BJ (cell line): ENCODE measurements at places on chromosomes 5 and 9. TPM values are rescaled to one million over a fixed set of nuclear protein-coding genes. Genes with fewer than 3 reads are reported as not detected.

The SPATA6L gene
- 0.39 and 0.43 TPM in 2 replicates for polyA plus RNA-seq

GRCh38 chr9:281741-282645 lies 67.3 kb downstream of the DOCK8 start:
- no peak for DNase-seq

GRCh38 chr5:146081556-146081955 lies 23.8 kb downstream of the PLAC8L1 start:
- DNase-seq: no peak

- no peak for DNase-seq
Measured at GRCh38 chr5:68565427-68565826, 349.9 kb downstream of the PIK3R1 start.

GRCh38 chr5:164000819-164001218 lies 495.4 kb downstream of the MAT2B start:
- DNase-seq: no peak

The GARIN3 gene
- polyA plus RNA-seq: not detected in 2 replicates

- DNase-seq: no peak
Measured at GRCh38 chr5:172906436-172906835, 52.8 kb upstream of the RPL26L1 start.

The CRB2 gene
- polyA plus RNA-seq: not detected in 2 replicates

GRCh38 chr9:114096041-114096511 lies 3.0 kb downstream of the KIF12 start:
- DNase-seq: no peak

The SLC6A3 gene
- not detected in 2 replicates for polyA plus RNA-seq

DNA sequence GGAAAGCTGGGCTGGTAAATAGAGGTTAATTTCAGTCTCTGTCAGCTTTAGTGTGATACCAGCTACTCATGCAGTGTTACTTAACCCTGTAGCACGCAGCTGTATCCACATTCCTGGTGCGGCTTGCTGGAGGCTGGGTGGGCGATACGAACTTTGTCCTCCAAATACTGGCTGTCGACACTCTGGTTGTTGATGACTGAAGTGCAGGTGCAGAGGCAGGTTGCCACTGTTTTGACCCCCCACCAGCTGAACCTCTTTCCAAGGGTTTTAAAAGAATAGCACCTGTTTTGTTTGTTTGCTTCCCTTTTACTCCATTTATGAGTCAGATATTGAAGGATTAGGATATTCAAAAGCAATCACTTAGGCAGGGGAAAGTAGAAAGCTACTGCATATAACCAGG lies 4.4 kb upstream of the RABGAP1 start:
- no peak for DNase-seq

- DNase-seq: no peak
Measured at GRCh38 chr5:54608423-54609085, 91.0 kb downstream of the SNX18 start.

DNA sequence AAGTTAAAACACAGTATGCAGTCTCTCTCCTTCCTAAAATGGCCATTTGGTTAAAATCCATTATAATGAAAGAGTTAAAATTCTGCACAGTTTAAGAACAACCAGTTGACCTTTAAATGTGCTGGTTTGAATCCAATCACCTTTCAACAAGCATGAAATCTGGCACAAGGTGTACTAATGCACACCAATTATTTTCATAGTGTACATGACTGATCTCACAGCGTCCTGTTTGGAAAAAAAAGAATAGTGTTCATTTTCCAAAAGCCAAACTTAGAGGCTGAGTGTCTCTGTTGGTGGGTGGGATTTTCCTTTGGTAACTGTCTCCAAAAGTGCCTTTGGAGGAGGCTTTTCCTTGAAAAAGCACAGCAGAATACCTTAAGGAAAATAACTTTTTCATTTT lies 180.6 kb downstream of the DEPDC1B start:
- no peak for DNase-seq

DNA sequence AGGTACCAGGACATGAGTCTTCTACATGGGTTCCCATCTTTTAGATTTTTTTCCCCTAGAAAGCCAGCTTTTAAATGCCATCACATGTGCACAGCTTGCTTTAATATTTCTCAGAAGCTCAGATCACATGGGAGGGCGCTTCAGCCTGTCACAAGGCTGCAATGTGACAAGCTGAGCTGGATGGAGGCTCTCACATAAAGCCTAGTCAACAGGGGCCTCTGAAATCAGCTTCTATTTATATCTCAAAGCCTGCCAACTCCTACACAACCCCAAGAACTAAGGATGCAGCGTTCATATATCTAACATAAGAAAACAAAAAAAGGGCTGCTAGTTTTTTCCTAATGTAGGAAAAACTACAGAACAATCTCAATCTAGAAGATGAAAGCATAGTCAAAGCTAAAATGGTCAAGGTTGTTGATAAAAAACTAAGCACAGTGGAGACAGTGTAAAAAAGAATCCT lies 2.3 kb downstream of the ZFAND5 start:
- no peak for DNase-seq

DNA sequence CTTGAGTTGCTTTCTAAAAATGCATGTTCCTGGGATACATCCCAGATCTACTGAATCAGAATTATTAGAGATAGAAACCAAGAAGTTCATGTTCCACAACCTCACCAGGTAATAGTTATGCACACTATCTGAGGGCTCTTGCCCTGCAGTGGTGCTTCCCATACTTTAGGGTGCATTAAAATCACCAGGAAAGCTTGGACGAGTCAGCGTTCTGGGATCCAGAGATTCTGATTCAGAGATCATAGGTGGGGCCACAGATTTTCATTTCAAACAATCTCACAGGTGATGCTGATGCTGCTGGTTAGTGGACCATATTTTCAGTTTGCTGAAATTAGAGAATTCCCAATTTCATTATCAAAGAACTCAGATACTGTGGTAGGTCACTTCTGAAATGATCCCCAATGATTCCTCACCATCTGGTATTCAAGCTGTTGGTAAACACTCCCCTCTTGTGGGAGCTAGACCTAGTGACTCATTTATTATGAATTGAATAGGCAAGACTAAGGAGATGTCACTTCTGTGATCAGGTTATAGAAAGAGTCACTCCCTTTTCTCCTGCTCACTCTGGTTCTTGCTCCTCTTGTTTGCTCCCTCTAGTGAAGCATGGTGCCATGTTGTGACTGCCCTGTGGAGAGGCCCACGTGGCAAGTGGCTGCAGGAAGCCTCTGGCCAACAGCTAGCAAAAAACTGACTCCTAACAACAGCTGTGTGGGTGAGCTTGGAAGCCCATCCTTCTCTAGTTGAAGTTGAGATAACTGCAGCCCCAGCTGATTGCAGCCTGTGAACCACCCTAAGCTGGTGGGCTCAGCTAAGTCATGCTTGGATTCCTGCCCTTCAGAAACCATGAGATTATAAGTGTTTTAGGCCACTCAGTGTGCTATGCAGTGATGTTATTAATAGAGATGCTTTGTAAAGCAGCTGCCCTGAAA lies 59.8 kb downstream of the SH3TC2 start:
- DNase-seq: no peak

DNA sequence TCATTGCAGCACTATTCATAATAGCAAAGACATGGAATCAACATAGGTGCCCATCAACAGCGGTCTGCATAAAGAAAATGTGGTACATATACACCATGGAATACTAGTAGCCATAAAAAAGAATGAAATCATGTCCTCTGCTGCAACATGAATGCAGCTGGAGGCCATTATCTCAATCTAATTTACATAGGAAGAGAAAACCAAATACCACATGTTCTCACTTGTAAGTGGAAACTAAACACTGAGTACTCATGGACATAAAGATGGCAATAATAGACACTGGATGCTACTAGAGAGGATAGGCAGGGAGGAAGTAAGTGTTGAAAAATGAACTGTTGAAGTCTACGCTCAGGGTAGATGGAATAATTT lies 203.9 kb upstream of the CDH9 start:
- DNase-seq: no peak

DNA sequence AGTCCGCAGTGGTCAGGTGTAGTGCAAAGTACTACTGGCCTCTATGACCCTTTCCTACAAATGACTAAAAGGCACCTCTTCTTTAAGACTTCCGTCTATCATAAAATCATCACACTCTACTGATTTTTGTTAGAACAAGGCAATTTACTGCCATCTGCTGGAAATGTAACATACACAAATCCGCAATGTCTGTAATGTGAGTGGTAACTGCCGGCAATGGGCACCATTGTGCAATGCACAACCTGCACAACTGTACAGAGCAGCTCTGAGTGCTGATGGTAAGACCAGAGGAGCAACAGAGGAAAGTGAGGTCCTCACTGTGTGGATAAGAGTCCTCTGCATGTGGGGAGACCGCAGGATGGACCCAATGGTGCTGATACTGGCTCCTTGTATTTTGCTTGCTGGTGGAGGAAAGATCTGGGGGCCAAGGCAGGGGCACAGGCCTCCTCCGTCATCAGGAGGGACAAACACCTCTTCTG lies 103.7 kb downstream of the ATPSCKMT start:
- no peak for DNase-seq

DNA sequence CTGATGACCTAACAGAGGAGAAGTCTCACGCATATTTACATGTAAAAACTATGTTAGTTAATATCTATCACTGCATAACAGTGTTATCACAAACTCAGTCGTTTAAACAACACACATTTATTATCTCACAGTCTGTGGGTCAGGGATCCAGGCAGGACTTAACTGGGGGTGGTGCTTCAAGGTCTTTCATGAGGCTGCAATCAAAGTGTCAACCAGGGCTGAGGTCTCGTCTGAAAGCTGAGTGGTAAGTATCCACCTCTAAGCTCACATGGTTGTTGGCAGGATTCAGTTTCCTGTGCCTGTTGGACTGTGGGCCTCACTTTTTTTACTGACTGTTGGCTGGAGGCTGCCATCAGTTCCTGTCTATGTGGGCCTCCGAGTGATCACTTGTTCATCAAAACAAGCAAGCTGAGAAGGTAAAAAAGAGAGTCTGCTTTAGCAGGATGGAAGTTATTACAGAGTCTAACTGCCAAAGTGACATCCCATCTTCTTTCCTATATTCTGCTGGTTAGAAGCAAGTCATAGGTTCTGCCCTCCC lies 188.6 kb downstream of the CARTPT start:
- DNase-seq: no peak

DNA sequence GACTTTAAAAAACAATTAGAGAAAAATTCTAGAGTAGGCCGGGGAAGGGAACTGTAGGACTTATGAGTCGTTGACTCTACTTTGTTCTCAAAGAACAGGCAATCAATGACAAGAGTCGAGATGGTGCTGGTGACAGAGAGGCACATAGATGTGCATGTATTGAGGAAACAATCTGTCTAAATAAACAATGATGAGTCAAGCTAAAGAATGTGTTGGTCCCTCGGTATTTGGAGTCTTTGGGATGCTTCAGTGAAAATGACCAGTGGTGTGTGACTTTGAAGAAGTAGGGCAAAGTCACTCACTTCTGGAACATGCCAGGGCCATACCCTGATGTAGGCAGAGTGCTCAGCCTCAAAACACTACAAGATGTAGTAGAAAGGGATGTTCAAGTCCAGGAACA lies 288.1 kb upstream of the PANK3 start:
- no peak for DNase-seq

DNA sequence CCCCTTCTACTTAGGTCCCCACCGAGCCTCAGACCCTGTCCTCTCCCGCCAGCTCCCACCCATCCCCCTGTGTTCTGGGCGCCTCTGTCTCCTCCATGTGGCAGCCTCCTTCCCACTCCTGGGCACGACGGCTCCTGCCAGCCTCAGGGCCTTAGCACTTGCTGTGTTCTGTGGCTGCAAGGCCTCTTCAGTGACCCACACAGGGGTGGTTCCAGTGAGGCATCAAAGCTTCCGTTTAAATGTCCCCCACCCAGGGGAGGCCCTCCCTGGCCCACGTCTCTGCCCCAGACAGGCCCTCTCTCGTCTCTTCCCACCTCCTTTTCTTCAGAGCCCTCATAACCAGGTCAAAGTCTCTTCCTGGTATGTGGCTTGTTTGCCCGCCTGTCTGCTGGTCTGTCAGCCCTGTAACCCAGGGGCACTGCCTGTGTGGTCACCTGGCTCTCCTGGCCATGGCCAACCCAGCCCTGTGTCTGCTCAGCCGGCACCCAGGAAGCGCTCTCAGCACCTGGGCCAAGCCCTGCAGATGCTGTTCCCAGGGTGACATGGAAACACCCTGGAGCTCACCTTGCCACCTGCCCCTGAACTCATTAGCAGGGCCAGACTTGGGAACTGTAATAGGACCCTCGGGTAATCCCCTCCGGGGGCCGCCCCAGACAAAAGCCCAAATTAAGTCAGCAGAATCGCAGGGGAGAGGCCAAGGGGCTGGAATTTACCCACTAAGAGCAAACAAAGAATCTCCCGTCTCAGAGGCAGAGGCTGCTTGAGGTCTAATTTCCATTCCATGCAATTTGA lies 33.7 kb downstream of the LHX3 start:
- DNase-seq: no peak

DNA sequence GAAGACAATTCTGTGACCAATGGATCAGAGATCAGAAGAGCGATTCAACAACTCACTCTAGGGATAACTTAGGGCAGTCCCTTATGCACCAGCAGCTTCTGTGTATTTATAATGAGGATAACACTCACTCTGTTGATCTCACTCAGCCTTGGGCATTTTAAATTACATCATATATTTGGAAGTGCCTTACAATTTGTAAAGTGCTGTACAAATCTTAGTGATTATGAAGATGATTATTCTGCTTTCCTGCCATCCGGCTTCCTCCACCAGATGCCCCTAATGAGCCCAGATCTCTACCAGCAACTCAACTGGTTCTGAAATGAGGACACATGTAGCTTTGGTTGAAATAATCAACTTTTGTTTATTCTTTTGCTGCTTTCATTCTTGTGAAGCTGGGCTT lies 105.3 kb downstream of the PCSK1 start:
- no peak for DNase-seq

DNA sequence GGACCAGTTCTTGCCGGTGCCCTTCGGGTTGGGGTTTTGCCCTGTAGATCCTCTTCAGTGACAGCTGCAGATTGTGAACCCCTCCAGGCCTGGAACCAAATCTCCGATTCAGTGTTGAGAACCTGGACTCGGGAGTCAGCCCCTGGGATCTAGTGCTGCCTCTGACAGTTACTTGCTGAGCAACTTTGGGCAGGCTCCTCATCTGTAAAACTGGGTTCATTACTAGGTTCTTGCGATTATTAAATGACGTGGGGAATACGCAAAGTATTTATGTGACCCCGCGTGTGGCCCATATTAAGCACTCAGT lies 600 bp downstream of the ERCC6L2 start:
- no peak for DNase-seq

- no peak for DNase-seq
Measured at GRCh38 chr5:114981111-114981510, 188.6 kb downstream of the TRIM36 start.

- peak; percentile 84 for DNase-seq
Measured at GRCh38 chr5:174371600-174372094, 326.1 kb downstream of the NSG2 start.

The SLC6A18 gene
- not detected in 2 replicates for polyA plus RNA-seq

- no peak for DNase-seq
Measured at GRCh38 chr9:20884985-20885593, 146.4 kb downstream of the HACD4 start.

- no peak for DNase-seq
Measured at GRCh38 chr5:131264451-131265099, 722 bp downstream of the CDC42SE2 start.

The ST8SIA4 gene
- polyA plus RNA-seq: not detected in 2 replicates

- DNase-seq: no peak
Measured at GRCh38 chr9:71562140-71562539, 206.2 kb downstream of the CEMIP2 start.

- DNase-seq: no peak
Measured at GRCh38 chr5:139459451-139459934, 3.0 kb downstream of the ECSCR start.

The EQTN gene
- not detected in 2 replicates for polyA plus RNA-seq

- DNase-seq: no peak
Measured at GRCh38 chr5:111248571-111248970, 24.4 kb downstream of the CAMK4 start.

- no peak for DNase-seq
Measured at GRCh38 chr5:78204241-78204640, 90.3 kb downstream of the AP3B1 start.
